Activated CD4-positive, alpha-beta T cell treated with anti-CD3 and anti-CD28 coated beads, Interleukin-2, amount 10 ng/mL, durations not matched to agents 7 days and 5 days (primary cell): ENCODE measurements at places on chromosomes 5 and 9. TPM values are rescaled to one million over a fixed set of nuclear protein-coding genes. Genes with fewer than 3 reads are reported as not detected.

DNA sequence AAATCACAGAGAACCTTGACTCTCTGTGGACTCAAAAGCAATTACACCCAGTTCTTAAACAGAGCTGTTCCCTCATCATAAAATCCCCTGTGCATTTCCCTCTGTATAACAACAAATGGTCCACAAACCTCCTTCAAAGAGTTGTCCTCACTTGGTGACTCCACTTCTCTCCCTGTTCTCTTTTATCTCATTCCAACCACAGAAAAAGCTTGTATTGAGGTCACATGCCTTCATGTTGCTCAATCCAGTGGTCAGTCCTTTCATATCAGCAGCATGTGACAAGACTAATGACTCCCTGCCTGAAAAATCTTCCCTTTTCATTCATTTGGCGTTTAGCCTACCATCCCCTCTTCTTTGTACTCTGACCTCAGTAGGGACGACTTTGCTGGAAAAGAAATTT lies 158.0 kb downstream of the DEPDC1B start:
- no peak for DNase-seq

DNA sequence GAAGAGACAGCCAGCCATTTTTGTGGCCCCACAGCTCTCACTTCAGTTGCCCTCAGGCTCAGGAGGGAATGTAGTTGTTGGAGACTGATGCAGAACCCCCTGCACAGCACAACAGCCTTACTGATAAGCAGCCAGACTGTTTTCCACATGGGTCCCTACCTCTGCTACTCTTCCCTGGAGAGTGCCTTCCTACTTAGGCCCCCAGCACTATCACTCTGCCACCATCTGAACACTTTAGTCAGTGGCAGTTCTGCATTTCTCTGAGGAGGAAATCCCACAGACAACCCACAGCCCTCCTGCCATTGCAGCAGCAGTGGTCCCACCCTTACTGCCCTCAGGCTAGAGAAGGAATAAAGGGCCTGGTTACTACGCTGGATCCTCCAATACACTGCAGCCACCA lies 61.8 kb upstream of the PTPRD start:
- no peak for DNase-seq

Gene SLC25A46
- 41.4 TPM for total RNA-seq

DNA sequence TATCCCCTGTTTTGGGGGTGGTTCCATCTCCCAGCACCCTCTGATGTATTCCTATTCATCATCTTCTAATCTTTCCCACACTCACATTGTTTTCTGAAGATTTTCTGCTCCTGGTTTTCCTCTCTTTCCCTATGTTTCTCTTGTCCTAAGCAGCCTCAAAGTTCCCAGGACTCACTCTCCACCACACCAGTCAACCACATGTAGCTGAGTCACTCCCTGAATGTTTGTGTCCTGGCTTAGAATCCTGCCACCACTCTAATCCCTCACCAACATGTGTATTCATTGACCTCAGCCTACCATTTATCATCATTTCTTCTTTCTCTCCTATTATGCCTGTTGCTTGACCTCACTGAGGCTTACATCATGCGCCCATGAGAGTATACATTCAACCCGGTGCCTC lies 282.4 kb upstream of the ADAMTS16 start:
- DNase-seq, result no peak

DNA sequence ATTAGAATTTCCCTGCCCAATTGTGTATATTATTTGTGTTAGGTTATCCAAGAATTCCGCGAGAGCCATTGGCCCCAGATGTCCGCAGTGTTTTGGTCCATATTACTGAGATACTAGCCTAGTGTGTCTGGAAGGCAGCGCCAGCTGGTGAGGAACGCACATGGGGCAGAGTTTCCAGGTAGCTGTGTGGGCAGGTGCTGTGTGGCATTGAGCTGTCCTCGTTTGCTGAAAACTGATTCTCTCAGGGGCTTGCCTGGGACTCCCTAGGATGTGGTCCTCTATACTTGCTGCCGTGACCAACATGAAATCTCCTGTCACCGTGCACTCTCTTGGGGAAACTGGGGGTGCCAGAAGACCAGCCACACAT lies 288.7 kb downstream of the FANCC start:
- DNase-seq, result no peak

Gene ARSI
- total RNA-seq, result not detected

Gene ACTBL2
- not detected for total RNA-seq

DNA sequence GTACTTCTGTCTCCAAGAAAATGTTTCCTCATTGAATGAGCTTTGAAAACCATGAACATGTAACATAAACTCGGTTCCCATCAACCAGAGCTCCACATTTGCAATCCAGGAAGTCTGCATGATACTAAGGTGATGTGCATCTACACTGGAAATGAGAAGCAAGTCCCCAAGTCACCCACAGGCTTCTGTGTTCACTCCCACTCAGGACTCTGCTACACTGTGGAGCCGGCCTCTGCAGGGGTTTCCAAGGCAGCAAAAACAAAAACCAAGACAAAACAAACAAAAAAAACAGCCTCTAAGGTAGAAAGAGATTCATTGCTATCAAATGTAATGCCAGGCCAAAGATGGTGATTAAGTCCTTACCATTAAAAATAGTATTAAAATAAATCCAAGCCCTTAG lies 593.7 kb downstream of the IRX1 start:
- DNase-seq, result peak; percentile 58

DNA sequence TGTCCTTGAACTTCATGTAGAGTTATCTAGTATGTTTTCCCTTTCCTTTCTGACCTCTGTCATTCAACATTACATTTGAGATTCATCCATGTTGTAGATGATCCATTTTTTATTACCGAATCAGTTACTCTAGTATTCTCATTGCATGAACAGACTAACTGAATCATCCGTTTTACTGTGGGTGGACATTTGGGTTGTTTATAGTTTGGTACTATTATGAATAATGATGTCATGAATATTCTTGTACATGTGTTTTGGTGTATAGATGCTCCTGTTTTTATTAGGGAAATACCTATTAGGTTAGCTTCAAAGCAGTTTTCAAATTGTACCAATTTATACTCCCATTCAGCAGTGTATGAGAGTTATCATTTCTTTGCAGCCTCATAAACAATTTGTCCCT lies 94.3 kb upstream of the NIPAL4 start:
- no peak for DNase-seq

GRCh38 chr5:42772265-42772993 lies 15.8 kb downstream of the CCDC152 start:
- DNase-seq, result no peak

GRCh38 chr9:75053869-75054268 lies 25.8 kb upstream of the CARNMT1 start:
- no peak for DNase-seq

DNA sequence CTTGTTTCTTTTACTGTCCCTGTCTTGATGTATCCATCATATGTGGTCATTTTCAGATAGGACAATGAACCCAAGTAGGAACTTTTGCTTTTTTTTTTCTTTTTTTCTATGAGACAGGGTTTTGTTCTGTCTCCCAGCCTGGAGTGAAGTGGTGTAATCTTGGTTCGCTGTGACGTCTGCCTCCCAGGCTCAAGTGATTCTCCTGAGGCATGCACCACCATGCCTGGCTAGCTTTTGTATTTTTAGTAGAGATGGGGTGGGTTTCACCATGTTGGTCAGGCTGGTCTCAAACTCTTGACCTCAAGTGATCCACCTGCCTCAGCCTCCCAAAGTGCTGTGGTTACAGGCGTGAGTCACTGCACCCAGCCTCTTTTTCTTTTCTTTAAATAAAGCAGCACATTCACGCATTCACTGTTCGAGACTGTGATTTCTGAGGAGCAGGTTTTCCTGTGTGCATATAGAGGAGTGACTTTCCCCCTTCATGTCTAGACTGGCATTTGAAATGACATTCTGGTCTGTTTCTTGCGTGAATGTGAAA lies 448.5 kb downstream of the KDM4C start:
- no peak for DNase-seq

Gene SNCAIP
- not detected for total RNA-seq

Gene RIGI
- total RNA-seq, result 26.9 TPM

Gene SLC34A1
- 0.27 TPM for total RNA-seq

DNA sequence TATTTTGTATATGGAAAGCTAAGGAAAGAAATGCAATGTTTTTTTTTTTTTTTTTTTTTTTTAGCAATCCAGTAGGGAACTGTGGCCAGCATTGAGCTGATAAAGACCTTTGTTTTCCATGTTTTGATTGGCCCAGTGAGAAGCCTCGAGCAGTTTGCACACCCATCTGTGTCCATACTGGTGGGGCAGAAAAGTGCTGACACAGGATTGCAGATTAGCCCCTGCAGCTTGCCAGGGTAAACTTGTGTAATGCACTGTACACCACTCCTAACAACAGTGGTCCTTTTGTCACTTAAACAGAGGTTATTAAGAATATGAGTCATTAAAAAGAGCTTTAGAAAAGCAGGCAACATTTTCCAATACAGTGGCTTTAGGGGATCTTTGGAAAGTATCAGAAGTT lies 132.8 kb upstream of the CDKN2B start:
- no peak for DNase-seq

DNA sequence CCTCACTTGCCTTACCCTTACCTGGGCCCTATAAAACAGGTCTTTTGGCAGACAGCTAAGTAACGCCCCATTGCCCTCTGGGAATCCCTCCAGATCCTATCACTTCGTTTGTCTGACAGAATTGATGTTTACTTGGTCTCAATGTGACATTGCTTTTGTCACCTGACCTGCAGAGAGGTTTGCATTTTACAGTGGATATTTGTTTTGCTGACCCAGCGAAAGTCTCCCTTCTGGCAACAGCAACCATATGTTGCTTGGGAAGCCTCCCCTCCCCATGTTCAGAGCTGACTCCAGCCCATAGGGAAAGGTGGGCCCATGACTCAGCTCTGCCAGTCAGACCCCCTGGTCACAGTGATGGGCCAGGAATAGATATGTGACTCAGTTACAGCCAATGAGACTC lies 54.0 kb upstream of the LARP1 start:
- DNase-seq, result no peak

Gene PCDHGB5
- not detected for total RNA-seq

DNA sequence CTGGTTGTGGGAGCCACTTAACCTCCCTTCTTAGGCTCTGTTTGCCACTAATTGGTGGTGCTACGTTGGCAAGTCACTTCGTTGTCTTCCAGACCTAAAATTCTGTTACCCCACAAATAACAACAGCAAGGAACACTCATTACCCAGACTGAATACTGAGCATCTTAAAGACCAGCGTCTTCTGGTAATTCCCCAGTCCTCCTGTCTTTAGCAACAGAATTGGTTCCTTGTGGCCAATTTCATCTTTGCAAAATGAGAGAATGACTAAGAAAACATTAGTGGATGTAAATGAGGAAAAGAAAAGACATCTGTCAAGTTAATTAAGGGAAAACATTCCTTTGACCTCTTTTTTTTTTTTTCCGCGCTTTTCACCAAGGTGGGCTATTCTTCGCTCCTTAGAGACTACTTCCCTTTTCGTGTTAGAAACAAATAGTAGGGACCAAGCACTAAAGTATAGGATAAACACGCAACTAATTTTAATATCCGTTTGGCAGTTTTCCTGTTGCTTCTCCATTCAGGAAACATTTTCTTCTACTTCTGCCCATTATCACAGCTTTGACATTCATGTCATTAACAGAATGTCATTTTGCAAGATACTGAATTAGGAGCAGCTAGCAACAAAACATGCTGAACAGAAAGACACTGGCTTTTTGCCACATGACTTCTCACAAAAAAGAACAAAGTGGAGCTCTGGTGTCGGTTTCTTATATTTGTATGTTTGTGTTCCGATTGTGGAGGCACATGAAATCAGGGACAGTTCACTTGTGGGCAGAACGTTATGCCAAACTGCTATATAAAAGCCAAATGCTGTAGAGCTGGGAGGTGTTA lies 154.2 kb downstream of the CD180 start:
- DNase-seq, result no peak

Gene TRIM36
- total RNA-seq, result not detected

DNA sequence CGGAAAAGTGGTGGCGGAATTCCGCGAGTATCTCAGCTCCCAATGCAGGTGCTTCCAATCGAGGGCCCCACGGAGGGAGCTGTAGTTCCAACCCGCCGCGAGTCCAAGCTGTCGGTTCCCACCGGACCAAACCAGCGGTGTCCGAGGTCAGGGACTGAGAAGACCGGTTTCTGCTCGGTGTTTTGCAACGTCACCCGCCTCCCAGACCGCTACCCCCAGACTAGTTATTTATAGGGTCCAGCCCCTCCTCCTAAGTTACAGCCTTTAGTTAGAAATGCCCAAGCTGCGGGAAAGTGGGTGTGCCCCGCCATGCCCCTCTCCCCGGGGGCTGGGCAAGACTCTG lies 677 bp upstream of the MYORG start:
- no peak for DNase-seq

DNA sequence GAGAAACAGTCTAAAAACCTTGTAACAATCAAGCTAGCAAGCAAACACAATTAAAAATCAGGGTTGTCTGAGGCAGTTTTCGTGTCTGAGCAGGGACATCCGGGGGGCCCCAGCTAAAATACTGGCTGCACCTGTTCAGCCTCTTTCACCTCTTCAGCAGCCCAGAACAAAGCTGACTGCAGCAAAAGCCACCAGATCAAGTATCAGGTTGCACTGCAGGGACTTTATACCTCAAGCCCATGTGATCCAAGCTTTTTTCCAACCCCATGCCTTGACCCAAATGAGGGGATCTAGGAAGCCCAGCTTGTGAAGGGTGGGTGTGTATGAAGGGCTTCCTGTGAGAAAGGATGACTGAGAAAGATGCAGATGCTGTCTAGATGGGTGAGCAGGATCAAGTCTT lies 133.4 kb downstream of the SEMA6A start:
- no peak for DNase-seq

DNA sequence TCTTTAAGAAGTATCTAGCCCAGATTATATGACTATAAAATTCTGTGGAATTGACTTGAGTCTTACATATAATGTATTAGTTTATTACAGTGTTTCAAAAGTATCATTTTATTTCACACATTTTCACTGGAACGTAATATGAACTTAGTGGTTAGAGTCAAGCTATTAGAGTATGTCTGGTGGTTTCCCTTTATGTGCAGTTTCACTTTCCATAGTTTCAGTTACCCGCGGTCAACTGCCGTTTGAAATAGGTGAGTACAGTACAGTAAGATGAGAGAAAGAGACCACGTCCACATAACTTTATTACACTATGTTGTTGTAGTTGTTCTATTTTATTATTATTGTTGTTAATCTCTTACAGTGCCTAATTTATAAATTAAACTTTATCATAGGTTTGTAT lies 50.5 kb downstream of the COMMD10 start:
- peak; percentile 42 for DNase-seq

Gene CSF2
- total RNA-seq, result 2.9 TPM
